ENCODE measurements at places on chromosomes 1 and 21.

DNA sequence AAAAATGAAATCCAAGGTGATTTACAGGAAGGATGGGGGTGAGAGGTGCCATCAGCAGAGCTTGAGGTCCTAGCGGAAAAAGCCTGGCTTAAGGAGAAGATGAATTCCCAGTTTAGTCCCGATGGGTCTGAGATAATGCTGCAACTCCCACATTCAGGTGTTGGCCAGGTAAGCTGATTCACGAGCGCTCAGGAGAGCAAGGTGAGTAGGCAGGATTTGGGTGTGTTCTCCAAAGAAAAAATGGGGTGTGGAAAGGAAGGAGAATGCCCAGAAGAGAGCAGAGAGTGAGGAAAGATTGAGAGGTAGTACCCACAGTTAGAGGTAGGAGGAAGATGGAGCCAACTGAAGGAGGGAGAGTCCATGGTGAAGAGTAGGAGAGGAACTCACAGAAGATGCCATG, 12.5 kb downstream of the RIMS3 start:
- DNase-seq = no peak

DNA sequence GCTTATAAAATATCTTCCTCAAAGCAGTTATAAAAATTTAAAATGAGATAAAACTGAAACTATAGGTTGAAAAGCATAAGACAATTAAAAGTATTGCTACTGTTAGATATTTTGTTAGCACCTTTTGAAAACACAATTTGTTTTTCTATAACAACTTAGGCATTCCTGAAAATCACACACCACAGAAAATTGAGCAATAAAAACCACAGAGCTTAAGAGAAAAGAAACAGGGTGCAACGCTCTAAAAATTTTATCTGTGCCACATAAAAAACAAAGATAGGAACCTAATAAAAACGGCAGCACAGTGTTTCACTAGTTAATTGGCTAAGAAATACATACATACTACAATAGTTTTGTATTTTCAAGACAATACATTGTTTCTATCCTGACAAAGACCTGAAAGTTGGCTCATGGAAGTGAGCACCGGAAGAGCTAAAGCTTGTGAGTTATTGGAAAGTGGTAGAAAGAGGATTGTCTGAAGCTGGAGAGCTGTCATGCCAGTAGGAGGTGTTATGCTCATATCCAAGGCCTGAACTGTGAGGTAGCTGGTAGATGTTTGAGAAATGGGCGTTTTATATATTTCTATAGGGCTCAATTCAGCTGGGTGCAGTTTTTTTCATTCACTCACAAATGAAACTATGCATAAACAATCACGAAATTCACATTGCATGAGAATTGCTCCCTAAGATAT, 45.8 kb downstream of the RGS7 start:
- DNase-seq = no peak

GRCh38 chr21:15080526-15080925, 15.7 kb upstream of the NRIP1 start:
- DNase-seq = no peak

GRCh38 chr1:207954104-207954503, 43.2 kb upstream of the CD34 start:
- no peak for DNase-seq

GRCh38 chr1:192654591-192655251, 18.8 kb downstream of the RGS13 start:
- no peak for DNase-seq

GRCh38 chr1:4530166-4530785, 124.1 kb upstream of the AJAP1 start:
- no peak for DNase-seq

All from type B pancreatic cell (in vitro differentiated cells).